NCI-H2081 (cell line): ENCODE measurements at places on chromosomes 1 and 21.
A peak's percentile ranks its signal among the peaks of the same experiment; 100 is the strongest.

- DNase-seq, result no peak
These were observed 199.8 kb downstream of the SEC16B start for GRCh38 chr1:177770096-177770495.

DNA sequence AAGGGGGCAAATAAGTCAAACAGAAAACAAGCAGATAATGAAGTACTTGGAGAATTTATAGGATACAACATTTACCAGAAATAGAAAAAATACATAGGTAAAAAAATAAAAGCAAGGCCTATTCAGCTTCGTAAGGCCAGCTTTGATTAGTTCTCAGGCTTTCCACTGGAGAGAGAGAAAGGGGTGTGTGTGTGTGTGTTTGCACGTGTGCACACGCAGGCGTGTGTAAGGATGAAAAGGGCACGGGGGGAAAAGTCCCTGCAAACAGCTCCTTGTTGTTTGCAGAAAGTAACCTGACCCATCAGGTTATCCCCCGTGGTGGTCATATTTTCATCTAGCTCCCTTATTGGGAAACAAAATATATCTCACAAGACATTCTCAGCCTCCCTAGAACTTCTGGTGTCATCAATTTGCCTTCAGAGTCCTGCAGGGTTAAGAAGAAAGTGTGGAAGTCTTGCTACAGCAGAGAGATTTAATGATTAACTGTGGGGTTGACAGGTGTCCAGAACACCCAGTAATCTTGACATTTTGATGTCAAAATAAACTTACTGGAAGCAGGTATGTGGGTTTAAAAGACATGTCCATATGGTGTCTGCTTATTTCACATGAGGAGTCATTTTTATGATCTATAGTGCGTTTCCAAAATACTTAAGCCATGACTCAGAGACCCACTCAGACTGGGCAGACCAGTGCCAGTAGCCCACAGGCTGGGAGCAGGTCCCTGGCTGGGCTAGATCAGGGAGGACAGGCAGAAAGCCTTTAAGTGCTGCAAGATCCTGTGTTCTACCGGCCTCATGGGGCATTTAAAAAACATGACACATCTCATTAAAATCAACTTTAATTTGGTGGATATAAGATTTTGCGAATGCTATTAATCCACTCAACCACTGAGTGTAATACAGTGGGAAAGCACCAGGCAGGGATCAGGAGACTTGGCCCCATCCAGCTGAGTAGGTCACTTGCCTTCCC lies 487.6 kb upstream of the CAMK1G start:
- no peak for DNase-seq

GRCh38 chr1:240946926-240947325 lies 335.0 kb upstream of the GREM2 start:
- no peak for DNase-seq

GRCh38 chr1:91913018-91913417 lies 27.1 kb upstream of the TGFBR3 start:
- no peak for DNase-seq

- no peak for DNase-seq
These were observed 144.7 kb upstream of the ADGRL4 start for GRCh38 chr1:79151006-79151796.

GRCh38 chr1:153640861-153641260 lies 7.0 kb downstream of the CHTOP start:
- no peak for DNase-seq

GRCh38 chr1:226948051-226948450 lies 8.0 kb downstream of the COQ8A start:
- no peak for DNase-seq

DNA sequence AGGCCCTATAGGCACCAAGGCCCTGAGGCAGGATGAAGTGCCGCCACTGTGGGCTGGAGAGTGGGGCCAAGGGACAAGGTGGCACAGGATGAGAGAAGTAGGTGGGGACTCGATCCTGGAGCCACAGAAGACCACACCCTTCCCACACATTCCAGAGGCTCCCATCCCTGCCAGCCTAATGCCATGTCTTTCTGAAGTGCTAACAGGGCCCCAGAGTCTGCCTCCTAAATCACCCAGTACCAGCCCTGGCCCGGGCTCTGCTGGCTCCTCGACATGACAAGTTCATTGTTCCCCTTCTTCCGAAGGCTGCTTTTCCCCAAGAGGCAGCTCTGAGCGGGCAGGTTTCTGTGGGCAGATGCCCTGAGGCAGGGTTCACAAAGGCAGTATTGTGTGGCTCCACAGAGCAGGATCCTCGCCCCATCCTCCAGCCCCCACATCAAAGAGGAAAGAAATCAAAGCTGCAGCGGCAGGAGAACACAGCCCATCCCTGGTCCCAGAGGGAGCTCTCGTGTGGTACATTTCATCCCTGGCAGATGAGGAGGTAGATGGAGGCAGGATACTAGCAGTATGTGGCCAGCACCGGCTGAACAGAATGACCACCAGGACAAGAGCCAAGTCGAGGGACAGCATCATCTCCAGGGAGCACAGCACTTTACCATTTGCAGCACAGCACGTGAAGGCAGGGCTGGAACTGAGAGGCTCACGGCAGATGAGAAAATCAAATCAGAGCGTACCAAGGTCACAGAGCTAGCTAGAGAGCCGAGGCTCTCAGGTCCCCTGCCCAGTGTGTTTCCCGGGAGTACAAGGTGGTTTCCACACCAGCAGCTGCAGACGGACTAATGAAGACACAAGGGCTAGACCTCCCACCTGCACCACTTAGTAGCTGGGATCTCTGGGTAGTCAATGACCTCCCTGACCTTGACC lies 64.8 kb downstream of the SYF2 start:
- no peak for DNase-seq

GRCh38 chr1:211037095-211037494 lies 96.9 kb downstream of the KCNH1 start:
- no peak for DNase-seq

- no peak for DNase-seq
These were observed 163.2 kb downstream of the LRRC40 start for GRCh38 chr1:70042090-70042731.

GRCh38 chr1:157137046-157137407 lies 1.2 kb downstream of the ETV3 start:
- DNase-seq, result peak; percentile 33

GRCh38 chr1:237932816-237933215 lies 42.1 kb upstream of the ZP4 start:
- no peak for DNase-seq

- DNase-seq, result no peak
These were observed 200.3 kb upstream of the FOXD3 start for GRCh38 chr1:63122079-63122478.

- no peak for DNase-seq
These were observed 10.1 kb upstream of the SAMD11 start for GRCh38 chr1:913491-914130.

GRCh38 chr21:29218749-29219148 lies 80.0 kb upstream of the BACH1 start:
- no peak for DNase-seq

DNA sequence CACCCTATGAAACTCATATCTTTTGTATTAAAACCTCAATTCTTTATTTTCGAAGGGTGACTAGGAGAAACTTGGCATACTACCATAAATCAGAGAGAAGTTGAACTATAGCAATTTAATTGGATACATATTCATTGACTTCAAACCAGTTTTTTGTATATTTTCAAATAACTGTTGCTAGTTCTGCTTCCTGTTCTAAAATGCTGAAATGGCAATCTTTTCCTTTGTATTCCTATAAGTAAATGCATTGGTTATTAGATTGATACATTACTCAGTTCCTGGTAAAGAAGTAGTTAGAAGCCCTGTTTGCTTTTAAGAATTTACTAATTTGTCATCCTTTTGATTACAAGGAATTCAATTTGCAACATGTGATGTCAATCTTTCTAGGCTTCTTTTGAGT lies 200.0 kb downstream of the DISC1 start:
- DNase-seq, result no peak

GRCh38 chr21:41750051-41750450 lies 16.8 kb downstream of the RIPK4 start:
- no peak for DNase-seq

DNA sequence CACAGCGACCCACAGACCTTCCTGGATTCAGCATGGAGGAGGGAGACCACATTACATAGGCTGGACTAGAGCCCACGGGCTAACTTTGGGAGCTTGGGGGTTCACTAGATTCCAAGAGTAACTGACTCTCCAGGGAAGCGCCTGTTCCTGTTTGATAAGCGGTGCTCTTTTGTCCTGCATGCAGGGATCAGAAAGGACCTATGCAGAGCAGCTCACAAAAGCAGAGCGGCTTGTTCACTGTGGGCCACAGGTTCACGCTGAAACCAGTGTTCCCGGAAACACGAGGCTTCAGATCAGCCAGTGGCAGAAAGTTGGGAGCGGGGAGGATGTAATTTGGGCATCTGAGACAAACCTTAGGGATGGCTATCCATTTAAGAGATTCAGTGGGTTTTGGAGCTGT lies 403.9 kb downstream of the PCP4 start:
- DNase-seq, result no peak

DNA sequence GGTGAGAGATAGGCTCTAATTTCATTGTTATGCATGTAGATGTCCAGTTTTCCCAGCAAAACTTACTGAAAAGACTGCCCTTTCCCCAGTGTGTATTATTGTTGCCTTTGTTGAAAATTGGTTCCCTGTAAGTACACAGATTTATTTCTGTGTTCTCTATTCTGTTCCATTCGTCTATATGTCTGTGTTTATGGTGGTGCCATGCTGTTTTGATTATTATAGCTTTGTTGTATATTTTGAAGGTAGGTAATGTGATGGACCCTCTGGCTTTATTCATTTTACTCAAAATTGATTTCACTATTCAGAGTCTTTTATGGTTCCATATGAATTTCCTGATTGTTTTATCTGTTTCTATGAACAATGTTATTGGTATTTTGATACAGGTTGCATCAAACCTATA lies 375.8 kb upstream of the VAMP3 start:
- DNase-seq, result no peak

DNA sequence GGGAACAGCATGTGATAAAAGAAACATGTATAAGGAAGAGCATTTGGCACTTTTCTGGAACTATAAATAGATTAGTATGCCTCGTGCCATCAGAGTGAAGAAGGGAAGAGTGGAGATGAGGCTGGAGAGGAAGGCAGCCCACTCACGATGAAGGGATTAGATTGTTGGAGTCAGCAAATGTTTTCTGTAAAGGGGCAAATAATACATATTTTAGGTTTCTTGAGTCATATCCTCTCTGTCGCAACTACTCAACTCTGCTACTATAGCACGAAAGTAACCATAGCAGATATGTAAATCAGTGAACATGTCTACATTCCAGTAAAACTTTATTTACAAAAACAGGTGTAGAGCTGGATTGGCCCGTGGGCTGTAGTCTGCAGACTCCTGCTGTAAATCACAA lies 147.8 kb downstream of the TENT5C start:
- no peak for DNase-seq

DNA sequence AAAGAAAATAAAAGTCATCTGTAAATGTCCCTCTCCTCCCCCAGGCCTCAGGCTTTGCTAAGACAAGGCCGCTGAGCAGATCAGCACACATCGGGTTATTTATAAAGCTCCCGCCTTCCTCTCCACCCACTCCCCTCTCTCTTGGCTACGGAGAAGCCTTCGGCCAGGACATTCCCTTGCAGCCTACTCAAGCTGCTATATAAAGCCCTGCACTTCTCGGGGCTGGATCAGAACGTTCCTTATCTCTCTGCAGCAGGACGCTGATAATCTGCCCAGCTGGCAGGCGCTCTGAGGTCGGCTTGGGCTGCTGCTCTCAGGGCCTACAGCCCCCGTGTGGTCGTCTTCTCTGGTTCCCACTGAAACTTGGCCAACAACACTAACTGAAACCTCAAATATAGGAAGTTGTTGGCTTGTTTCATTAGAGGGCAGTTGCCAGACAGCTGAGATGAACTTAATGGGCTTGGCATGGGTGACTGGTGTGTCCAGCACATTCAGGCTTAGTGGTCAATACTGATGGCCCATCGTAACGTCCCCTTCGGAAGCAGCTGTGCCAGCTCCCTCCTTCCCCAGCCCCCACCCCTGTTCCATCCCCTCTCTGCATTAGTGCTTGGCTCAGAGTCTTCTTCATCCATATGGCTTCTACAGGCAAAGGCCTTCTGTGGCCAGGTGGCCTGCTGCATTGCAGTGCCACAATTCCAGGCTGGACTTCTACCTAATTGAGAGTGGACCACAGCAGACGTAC lies 64.6 kb downstream of the IER5 start:
- no peak for DNase-seq

DNA sequence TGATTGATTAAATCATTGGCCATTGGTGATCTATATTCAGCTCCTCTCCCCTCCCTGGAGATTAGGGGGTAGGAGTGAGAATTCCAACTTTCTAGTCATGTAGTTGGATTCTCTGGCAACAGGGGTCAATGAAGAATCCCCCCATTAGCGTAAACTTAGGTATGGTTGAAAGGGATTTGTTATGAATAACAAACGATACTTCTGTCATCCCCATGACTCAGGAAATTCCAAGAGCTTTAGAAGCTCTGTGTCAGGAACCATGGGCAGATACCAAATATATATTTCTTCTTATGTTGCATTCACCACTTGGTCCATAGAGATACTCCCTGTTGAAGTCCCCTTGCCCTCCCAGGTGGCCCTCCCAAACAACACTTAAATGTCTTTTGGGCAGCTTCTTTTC lies 124.5 kb downstream of the DNM3 start:
- no peak for DNase-seq

GRCh38 chr1:11599891-11600576 lies 54.2 kb downstream of the FBXO2 start:
- no peak for DNase-seq

DNA sequence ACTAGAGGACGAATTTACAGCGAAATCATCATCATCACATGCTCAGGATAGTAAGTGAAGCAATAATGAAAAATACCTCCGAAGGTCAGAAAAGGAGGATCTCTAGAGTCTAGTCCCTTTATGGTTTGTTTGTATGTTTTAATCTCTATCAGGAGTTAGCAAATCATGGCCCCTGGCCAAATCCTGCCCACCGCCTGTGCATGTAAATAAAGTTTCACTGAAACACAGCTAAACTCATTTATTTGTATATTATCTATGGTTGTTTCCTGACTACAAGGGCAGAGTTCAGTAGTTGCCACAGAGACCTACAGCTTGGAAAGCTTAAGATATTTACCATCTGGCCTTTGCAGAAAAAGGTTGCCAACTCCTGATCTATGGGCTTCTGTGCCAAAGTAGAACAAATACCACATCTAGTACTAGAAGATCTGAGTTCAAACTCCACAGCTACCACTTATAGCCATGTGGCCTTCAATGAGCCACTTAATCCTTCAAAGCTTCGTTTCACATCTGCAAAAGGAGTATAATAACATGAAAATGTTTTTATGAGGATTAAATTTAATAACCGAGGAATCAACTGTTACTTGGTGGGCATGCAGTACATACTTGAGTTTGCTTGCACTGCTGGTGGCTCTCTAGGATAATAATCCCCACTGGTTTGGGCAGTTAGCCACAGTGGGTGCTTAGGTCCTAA lies 94.0 kb upstream of the KIF26B start:
- peak; percentile 77 for DNase-seq

DNA sequence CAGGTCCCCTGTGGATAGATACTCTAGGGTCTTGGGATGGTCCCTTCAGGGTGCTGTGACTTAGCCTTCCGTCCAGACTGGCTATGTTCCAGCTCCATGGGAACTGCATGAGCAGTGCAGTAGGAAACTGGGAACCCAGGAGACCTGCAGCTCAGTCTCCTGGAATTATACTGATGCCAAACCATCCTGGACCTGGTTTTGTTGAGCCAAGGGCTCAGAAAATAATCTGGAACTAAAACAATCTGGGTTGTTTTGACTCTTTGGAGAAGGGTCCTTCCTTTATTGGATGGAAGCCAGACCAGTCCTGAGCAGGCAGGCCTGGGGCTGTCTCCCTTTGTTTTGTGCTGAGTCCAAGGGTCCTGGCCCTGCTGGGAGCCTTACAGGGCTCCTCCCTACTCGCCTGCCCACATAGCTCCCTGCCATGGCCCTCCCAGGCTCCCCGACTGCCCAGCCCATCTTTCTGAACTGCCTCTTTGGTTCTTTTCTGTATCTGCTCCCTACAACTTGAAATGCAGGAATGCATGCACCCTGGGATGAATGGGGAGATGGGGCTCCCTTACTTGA lies 1.2 kb downstream of the IPO13 start:
- peak; percentile 24 for DNase-seq
